ENCODE measurements at places on chromosomes 4 and X.

DNA sequence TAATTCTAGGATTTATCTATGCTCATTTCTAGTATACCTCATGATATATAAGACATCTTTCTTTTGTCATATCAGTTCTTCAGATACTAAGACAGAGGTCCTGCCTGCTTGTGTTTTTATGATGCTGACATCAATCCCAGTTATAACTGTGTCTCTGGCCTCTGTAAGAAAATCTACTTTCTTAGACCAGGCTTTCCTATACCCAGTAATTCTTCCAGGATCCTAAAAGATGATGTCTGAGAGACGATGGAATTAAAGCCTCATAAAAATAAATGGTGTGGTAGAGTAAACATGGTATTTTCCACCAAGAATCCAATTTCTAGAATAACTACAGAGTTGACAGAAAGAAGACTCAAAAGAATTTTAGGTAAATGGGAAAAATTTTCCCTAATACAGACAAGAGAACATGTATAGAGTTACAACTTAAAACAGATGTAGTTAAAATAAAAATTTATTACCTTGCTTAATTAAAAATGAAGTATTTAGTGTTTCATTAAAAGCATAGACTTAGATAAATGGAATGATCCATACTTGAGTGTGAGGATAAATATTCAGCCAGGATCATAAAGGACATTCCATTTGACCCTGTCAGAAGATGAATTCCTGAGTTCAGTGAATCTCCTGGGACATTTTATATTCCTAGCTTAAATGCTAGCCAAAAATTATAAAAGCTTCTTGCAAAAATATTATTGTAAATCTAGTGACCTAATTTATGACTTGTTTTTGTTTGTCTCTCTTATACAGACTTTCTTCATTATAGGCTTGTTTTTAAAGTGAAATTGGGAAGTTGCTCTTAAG, 137.4 kb downstream of the PDLIM5 start:
- DNase-seq: no peak

DNA sequence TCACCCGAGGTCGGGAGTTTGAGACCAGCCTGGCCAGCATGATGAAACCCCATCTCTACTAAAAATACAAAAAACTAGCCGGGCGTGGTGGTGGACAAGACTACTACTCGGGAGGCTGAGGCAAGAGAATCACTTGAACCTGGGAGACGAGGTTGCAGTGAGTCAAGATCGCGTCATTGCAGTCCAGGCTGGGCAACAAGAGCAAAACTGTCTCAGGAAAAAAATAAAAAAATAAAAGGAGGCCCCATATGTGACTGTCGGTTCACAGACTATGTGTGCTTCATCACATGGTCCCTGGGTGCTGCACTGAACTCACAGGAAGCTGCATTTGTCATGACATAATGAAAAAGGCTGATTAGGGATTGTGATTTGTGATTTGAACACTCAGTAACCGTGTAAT, 6.4 kb downstream of the TRIML1 start:
- no peak for DNase-seq

GRCh38 chr4:130814896-130815295, 1718.9 kb downstream of the C4orf33 start:
- no peak for DNase-seq

DNA sequence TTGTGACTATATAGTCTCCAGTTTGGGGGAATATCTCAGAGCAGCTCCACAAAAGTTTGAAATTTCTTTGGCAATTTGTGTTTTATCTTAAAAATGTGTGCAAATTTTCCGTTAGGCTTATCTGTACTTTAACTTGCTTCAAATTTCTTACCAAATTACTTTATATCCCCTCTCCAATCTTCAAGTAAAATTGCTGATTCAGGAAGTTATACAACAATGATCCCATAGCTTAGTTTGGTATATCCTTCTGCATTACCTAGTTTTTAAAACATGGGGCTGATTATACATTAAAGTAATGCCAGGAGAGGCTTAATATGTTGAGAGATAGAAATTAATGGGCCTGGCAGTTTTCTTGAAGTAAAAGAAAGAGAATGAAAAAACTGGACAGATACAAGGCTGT, 66.6 kb downstream of the TAF1 start:
- no peak for DNase-seq

- DNase-seq: no peak
Observed at GRCh38 chr4:158808399-158808798, 39.6 kb downstream of the FNIP2 start.

- no peak for DNase-seq
Observed at GRCh38 chr4:71944956-71945355, 86.8 kb upstream of the NPFFR2 start.

GRCh38 chrX:37603938-37604409, 32.5 kb downstream of the LANCL3 start:
- no peak for DNase-seq

DNA sequence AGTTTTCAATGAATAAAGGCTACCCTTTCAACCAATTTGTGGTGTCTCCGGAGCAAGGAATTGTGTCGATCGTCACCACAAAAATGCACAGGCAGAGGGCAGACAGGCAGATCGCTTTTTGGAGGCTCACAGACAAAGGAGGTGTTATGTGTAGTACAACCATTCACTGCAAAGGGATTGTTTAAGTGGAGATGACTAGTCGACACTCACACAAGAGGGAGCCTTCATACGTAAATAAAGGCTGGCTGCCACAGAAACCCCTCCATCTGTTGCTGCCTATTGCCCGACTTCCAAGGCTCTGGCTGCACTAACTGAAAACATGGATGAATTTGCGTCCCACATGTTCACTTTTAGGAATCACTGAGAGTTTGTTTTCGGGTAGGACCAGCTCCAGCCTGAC, 281.1 kb downstream of the NKX6-1 start:
- DNase-seq: no peak

DNA sequence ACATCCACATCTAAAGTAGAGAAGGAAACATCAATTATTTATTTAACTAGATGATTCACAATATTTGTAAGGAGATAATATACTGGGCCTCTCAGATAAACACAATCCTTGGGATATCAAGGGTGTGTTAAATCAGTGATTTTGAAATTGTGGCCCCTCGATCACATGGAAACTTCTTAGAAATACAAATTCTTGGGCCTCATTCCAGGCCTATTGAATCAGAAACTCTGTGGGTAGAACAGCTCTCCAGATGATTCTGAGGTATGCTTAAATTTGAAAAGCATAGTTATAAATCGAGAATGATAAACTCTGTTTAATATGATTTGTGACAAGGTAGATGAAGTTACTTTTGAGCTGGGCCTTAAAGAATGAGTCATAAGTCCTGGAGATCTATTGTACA, 64.3 kb upstream of the GPR174 start:
- DNase-seq: no peak

DNA sequence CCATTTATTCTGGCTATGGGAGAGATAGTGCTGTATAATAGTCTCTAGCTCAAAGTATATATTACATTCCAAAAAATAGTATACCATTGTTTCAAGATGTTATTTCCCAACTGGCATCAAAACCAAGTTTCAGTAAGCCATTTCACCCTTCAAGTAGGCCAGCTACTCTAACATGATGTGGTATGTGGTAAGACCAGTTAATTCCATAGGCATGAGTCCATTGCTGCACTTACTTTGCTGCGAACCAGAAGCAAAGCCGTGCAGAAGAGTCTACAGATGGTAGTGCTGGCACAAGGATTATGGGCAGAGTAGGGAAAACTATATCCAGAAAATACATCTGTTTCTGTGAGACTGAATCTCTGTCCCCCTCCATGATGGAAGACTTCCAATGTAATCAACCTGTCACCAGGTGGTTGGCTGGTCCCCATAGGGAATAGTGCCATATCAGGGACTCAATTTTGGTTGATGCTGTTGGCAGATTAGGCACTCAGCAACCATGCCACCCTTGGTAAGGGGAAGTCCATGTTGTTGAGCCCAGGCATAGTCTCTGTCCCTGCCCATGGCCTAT, 49.8 kb upstream of the HSD17B10 start:
- DNase-seq: no peak

DNA sequence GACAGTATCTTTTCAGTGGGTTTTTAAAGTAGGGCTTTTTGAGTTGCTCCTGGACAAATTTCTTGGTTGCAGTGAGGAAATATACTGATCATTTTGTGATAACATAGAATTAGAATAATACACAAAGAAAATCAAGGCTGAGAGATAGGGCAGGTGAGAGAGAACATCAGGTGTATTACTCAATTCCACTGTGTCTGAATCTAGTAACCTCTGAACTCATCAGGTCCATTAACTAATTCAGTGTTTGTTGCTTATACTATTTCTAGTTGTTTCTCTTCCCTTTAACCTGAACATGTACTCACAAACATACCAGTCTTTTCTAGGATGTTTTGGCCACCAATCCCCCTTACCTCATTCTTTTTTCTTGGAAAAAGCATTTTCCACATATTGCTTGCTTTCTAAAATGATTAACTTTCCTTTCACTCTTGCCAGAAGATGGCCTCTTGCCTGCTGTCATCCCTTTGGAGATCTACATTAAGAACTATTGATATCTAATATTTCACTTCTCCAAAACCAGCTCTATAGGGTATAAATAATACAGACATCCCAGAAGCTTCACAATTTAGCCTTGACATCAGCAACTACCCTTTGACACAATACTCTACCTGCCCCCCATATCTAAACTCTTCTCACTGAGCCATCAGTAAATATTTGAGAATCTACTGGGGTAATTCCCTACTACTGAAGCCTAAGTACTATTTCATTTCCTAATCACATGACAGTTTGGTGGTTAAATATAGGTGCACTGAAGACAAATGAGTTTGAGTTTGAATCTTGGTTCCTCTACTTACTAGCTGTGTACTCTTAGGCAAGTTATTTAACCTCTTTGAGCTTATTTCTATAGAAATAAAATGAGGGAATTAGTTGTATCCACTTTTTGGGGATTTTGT, 470.8 kb upstream of the IGFBP7 start:
- DNase-seq: no peak

DNA sequence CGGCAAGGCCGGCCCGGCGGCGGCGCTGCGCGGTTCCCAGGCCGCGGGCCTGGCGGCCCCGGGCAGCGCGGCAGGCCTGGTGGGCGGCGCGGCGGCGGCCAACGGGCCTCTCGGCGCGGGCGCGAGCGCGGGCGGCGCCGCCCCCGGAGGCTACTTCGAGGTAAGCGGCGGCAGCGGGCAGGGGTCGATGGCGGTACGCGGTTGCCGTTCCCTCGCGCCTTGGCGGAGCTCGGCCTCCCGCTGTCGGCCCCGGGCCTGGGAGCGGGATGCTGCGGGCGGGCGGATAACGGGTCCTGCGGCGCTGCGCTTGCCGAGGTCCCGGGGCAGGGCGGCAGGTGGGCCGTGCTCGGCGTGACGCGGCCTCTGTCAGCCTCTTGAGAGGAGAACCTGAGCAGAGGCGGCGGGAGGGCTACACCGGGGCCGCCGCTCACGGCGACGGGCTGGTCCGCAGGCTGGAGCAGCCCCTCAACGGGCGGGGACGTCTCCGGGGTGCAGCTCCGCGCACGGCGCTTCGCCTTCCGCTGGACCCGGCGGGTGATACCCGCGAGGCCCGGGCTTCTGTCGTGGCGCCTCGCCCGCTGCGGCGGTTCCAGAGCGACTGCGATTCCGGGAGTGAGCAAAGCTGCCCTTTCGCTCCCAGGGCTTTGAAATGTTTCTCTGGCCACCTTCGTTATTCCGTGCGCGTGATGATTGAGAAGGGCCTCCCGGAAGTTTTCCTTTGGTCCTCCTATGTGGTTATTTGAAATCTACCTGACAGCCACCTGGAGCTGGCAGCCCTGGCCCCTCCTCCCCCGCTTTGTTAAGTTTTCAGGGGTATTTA, 774 bp downstream of the FAM193A start:
- DNase-seq: peak; percentile 34

GRCh38 chrX:138708268-138708667, 3.2 kb downstream of the FGF13 start:
- DNase-seq: no peak

GRCh38 chr4:109469915-109470314, 36.3 kb downstream of the SEC24B start:
- DNase-seq: no peak

GRCh38 chr4:109111031-109111430, 191.4 kb downstream of the COL25A1 start:
- no peak for DNase-seq

- no peak for DNase-seq
Observed at GRCh38 chr4:89023140-89023539, 33.8 kb downstream of the FAM13A start.

GRCh38 chrX:7294483-7294882, 146.5 kb upstream of the PUDP start:
- no peak for DNase-seq

GRCh38 chr4:108168671-108169523, at the start of gene LEF1:
Gene LEF1, minus strand, starts transcription at chr4:108168932. Its CDS starts 1,165 bp downstream, at chr4:108167767.
- DNase-seq: peak; percentile 57

- DNase-seq: no peak
Observed at GRCh38 chr4:176137631-176138030, 57.8 kb downstream of the SPATA4 start.

DNA sequence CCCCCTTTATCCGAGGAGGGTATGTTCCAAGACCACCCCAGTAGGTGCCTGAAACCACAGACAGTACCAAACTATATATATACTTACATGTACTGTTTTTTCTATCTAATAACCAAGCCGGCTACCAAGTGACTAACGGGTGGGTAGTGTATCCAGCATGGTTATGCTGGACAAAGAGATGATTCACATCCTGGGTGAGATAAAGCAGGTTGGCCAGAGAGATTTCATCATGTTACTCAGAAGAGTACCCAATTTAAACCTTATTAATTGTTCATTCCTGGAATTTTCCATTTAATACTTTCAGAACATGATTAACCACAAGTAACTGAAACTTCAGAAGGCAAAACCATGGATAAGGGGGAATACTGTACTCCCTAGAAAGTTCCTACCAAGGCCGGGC, 46.5 kb downstream of the RFC1 start:
- no peak for DNase-seq

DNA sequence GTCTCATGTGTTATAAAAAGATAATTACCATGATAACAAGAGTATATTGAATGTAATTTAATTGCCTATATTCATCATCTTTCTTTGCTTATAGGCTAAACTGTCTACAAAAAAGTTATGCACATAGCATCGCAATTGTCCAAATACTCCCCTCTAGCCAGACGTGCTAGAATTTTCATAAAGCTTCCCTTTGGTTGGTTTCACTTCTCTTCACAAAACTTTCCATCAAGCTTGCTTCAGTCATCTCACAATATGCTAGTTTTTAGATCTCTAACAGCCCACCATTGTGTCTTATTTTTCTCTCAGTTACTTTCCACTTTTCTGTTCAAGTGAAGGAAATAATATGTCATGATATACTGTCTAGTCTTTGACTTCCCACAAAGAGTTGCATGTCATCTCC, 448.3 kb upstream of the SPANXN1 start:
- no peak for DNase-seq

- no peak for DNase-seq
Observed at GRCh38 chr4:127997534-127998388, 32.6 kb downstream of the ABHD18 start.

- DNase-seq: no peak
Observed at GRCh38 chrX:131041667-131042066, 16.5 kb upstream of the ARHGAP36 start.

GRCh38 chr4:98939438-98939837, 10.5 kb upstream of the EIF4E start:
- no peak for DNase-seq

- no peak for DNase-seq
Observed at GRCh38 chr4:100170986-100171385, 19.3 kb downstream of the DDIT4L start.
